HepG2 (cell line): ENCODE measurements at places on chromosomes 6 and 20.

GRCh38 chr6:147991961-147992360 is 350.7 kb upstream of the SASH1 start:
- no peak for DNase-seq

DNA sequence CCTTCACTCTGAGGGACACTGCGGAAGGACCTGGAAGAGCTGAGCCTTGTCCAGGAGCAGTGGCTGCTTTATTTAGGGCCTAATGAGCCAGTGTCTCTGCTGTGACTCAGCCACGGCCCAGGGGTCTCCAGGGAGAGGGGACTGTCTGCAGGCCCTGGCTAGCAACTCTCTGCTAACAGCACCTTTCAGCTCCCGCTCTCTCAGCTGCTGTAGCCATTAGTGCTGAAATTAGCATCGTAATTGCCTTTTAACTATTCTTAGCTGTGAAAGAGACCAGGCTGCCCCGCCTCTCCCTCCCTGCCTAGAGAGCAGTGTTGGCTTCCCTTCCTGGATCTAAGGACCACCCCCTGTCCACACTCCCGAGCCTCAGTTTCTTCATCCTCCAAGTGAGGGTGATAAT is 53.1 kb upstream of the SLC32A1 start:
- no peak for DNase-seq

- DNase-seq, result no peak
Measured at GRCh38 chr6:89027756-89028155, 52.8 kb upstream of the PNRC1 start.

DNA sequence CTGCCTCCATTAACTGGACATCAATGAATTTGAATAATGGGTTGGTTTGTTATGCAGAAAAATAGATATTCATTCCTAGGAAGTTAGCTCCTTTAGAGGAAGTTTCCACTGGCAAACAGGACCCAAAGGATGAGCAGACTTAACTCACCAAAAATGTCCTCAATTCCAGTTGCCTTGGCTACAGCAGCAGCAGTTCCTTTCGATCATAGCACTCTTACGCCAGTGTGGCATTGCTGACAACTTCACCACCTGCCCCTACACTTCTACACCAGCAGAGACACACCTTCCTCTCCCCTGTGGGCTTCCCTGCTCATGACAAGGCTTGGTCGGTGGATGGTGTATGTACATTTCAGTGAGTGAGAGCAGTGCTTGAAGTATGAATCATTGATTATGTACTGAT is 532.8 kb downstream of the QKI start:
- DNase-seq, result no peak

DNA sequence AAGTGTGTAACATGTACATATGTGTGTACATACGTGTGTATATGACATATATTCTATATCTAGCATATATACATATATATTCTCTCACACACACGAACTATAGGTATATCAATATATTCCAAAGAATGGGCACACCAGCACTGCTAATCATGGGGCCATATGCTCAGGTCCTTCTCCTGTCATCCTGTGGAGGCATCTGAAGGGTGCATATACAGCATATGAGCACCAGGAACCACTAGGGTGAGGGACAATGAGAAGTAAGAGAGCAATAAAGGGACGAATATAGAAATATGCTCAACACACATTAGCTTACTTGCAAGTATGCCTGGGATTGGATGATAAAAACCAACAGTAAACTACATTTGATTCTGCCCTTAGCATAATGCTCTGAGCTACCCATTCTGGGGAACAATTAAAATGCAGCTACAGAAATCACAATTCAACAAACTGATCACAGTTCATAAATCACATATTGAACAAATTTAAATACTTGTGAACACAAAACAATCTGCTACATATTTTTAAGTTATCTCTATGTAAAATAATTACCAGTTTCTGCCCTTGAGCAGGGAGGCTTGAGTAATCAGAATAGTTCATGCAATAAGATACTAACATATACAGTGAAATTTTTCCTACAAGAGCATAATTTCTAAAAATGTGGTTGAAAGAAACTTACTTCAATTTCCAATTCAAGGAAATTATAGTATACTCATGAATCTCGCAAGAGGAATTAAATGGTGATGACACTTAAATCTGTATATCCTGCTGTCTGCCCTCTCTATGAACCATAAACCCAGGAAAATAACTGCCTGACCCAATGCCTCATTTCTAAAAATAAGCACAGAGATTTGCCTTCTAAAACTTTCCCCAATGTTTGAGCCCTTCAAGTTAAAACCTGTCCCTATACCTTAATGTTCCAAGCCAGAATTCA is 272.2 kb upstream of the THEMIS start:
- DNase-seq, result no peak

DNA sequence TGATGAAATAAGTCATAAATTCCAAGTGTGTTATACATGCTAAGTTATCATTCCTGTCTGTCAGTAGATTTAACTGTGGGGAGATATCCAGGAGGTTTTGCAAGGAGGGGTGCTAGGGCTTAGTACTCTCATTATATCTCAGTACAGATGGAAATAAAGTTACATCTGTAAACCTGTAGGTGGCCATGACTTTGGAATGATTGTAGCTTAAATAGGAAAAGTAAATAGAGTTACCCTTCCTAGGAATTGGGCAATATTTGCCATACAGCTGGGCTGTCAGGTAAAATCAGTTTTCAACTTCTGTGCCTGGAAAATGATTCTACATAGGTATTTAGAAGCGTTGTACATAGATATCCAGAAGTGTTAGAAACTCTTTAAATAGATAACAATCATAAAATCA is 19.8 kb upstream of the TGM3 start:
- DNase-seq, result peak; percentile 73

GRCh38 chr6:131172222-131172621 is 37.0 kb downstream of the AKAP7 start:
- DNase-seq, result no peak

DNA sequence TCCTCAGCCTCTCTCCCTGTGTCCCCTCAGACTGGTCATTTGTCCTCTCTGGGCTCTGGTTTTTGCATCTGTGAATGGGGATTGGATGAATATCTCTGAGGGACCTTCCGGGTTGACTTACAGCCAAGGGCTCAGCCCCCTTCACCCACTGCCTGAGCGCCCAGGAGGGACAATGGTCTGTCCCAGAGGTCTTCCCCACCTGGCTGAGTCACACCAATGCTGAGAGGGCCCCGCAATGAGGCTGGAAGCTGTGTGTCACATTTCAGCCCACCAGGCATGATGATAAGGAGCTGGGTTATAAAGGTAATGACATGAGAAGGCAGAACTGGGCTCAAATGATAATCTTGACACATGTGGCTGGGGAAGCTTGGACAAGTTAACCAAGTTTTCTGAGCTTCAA is 70.5 kb downstream of the TOX2 start:
- DNase-seq, result no peak

GRCh38 chr6:169005166-169005565 is 248.5 kb downstream of the THBS2 start:
- no peak for DNase-seq

- DNase-seq, result no peak
Measured at GRCh38 chr20:6654513-6655252, 112.8 kb upstream of the BMP2 start.

GRCh38 chr20:45059022-45059728 is 41.8 kb downstream of the KCNS1 start:
- no peak for DNase-seq

- no peak for DNase-seq
Measured at GRCh38 chr20:40467067-40467466, 222.0 kb downstream of the MAFB start.

GRCh38 chr6:33592595-33593413 is 12.7 kb upstream of the BAK1 start:
- DNase-seq, result no peak

DNA sequence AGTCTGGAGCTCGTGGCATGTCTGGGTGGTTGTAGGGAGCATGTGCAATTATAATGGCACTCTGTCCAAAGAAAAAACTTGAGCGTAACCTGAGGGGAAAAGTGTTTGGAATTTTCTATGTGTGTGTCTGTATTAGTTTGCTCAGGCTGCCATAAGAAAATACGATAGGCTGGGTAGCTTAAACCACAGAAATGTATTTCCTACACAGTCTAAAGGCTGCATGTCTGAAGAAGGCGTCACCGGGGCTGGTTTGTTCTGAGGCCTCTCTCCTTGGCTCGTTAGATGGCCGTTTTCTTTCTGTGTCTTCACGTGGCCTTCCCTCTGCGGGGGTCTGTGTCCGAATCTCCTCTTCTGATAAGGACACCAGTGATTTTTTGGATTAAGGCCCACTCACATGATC is 59.0 kb downstream of the IGF2R start:
- DNase-seq, result no peak

DNA sequence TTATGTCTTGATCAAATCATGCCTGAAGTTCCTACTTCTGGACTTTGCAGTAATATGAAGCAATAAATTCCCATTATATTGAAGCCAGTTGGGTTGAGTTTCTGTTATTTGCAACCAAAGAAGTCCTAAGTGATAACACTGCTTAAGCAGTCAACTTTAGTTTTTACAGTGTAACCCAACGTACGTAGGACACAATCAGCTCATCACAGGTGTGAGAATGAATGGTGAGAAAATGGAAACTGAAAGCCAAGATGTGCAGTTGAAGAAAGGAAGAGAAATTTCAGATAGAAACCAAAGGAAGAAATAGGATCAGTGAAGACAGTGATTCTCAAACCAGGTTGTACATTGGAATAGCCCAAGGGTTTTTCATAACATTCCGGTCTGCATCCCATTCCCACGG is 211.4 kb upstream of the ZFP64 start:
- DNase-seq, result no peak

- DNase-seq, result no peak
Measured at GRCh38 chr6:71103130-71103529, 146.3 kb upstream of the B3GAT2 start.

- DNase-seq, result no peak
Measured at GRCh38 chr20:841568-842546, 8.3 kb downstream of the FAM110A start.

DNA sequence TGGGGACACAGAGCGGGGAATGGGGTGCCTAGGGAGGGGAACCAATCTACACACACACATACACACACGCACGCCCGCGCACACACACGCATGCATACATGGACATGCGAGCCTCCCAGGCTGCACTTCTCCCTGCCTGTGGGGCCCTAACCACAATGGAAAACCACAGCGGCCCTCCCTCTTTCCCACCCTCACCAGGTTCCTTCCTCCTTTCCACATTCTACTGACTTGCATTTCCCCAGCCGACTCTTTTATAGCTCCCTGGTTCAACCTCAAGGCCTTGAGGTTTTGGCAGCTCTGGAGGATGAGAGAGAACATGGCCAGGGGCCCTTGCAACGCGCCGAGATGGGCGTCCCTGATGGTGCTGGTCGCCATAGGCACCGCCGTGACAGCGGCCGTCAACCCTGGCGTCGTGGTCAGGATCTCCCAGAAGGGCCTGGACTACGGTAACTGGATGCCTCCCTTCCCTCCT is at the start of gene BPI:
BPI (plus strand) TSS at position 249 of the 472 bp plus-strand sequence; CDS start at position 317, 68 bp downstream.
- DNase-seq, result no peak

DNA sequence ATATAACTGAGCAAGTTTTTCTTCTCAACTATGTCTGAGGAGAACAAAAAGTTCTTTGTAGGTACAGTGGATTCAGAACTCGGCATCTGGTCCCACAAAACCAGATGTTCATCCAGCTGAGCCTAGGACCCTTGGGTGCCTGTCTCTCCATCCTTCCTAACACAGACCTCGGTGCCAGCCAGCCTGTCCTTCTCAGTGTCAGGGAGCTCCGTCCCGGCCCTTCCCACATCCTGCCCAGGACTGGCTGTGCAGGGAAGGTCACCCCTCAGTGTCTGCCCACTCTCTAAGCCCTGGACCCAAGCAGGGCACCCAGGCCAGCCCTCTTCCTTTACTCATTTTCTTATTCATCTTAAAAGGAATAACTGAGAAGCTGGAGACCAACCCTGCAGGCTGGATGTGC is 32.0 kb upstream of the AGPAT4 start:
- no peak for DNase-seq

DNA sequence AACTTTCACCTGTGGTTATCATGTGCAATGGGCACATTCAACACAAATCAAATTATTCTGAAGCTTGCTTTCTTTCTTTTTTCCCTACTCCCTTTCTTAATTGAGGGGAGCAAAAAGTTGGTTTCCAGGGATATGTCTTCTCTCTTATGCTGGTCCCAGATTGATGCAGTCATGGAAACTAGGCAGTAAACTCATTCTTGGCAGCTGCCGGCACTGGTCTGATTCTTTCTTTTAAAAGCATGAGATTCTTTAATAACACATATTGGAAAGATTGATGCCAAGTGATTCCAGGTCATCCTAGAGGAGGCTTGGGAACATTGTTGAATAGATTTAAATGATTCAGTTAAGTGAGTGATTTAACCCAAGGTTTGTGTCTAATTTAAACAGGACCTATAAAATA is 29.0 kb downstream of the PTPRA start:
- DNase-seq, result no peak
